ENCODE measurements at places on chromosomes 2 and 18.

- no peak for DNase-seq
Observed at GRCh38 chr18:36735130-36735529, 93.7 kb downstream of the TPGS2 start.

DNA sequence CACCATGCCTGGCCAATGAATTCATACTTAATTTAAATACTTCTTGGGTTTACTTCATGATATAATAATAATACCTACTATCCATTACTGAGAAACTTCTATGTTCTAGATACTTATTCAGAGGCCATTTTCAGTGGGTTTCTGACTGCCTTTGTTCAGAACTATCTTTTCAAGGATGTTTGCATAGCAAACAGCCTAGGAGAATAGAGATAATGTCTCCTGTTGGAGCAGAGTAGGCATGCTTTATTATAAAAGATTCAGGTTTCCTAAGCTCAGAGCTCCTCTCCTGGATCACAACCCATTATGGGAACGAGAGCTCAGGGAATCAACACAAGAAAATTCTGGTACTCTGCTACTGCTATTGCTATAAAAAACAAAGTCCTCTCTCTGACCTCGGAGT lies 11.1 kb downstream of the FASTKD1 start:
- DNase-seq, result peak; percentile 20

- DNase-seq, result no peak
Observed at GRCh38 chr18:73749304-73749703, 398.3 kb downstream of the FBXO15 start.

- DNase-seq, result no peak
Observed at GRCh38 chr18:50468807-50469206, 91.1 kb upstream of the MAPK4 start.

- no peak for DNase-seq
Observed at GRCh38 chr2:196935432-196935831, 8.9 kb upstream of the PGAP1 start.

DNA sequence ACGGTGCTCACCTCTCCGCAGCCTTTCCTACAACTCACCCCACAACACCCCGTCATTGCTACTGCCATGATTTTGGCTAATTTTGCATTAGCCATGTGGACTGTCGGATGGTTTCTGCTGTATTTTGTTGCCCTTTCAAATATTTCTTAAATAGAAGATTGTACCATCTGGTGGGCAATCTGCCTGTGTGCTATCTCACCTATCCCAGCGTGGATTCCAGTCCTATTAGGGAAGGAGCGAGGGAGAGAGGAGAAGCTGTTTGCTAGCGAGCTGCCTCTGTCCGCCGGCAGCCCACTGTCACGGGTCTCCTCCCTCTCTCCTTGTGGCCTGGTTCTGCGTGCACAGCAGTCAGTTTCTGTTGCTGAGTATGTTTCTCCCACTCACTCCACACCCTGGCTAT lies 336.2 kb downstream of the TXNL1 start:
- DNase-seq, result no peak

GRCh38 chr2:137221797-137222492 lies 456.6 kb downstream of the THSD7B start:
- no peak for DNase-seq

DNA sequence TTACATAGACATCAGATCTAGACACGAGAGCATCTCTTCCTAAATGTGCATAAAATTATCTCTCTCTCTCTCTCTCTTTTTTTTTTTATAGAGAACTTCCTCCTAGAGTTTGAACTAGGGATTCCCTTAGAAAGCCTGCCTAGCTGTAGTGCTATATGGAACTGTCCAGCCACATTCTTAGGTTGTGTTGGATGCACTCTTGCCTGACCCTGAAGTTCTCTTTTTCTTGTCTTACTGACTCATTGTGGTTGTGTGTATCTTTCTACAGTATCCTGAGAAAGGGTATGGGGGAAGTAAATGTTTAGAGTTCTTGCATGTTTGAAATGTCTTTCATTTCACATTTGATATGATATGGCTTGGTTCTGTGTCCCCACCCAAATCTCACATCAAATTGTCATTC lies 368.2 kb downstream of the CDH2 start:
- no peak for DNase-seq

GRCh38 chr2:11305958-11306357 lies 38.5 kb downstream of the ROCK2 start:
- DNase-seq, result no peak

- DNase-seq, result no peak
Observed at GRCh38 chr2:1758171-1758570, 13.9 kb upstream of the PXDN start.

DNA sequence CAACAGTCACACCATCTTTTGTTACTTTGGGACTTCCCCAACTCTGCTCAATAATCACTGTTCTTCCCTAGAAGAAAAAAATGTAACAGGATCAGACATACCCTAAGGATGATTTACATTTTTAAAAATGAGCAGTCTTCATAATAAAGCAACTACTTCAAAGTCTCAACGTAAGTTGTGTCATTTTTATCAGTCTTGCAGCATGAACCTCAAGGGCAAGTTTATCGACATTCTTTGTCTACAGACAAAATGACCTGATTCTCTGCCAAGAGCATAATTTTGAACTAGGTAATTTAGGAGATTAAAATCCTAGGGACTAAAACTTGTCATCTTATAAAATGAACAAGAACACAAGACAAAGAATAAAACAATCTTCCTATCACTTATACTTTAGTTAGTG lies 2.3 kb downstream of the HSPD1 start:
- no peak for DNase-seq

GRCh38 chr2:8606649-8607550 lies 75.0 kb upstream of the ID2 start:
- DNase-seq, result no peak

DNA sequence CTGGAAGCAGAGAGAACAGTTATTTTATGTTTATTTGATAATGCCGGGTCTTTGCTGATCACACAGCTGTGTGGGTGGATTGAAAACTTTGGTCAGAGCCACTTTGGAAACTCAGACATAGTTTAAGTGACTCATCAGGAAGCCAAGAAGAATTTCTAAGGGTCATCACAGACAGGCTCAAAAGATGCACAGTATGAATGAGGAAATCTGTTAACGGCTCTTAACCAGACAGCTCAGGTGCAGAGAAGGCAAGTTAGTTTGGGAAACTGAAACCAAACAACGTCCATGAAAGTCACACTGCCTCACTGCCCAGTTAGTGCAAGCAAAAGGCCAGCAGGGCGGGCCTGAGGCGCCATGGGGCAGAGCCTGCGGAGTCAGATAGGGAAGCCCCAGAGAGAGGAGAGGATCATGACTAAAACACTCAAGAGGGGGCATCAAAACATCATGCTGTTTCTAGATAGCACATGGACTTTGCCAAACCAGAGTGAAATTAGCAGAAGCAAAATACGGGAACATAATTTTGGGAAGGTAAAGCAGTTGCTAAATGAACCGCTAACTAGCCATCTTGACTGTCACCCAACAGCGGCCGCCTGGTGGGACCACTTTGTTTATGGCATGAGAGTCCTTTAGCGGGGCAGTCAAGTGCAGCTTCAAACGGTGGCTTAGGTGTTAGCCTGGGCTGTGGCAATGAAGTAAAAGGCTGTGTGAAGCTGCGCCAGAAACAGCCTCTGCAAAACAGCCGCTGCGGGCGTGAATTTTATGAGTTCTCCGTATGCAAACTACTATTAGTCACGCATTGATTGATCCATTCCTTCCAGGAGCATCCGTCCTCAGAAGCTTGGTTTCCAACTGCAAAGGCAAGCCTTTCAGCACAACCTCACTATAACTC lies 101.2 kb downstream of the KCTD18 start:
- peak; percentile 4 for DNase-seq

- DNase-seq, result peak; percentile 78
Observed at GRCh38 chr2:221572821-221573429, 821 bp upstream of the EPHA4 start.

GRCh38 chr2:20135631-20136050 lies 84.2 kb upstream of the LAPTM4A start:
- DNase-seq, result peak; percentile 7

DNA sequence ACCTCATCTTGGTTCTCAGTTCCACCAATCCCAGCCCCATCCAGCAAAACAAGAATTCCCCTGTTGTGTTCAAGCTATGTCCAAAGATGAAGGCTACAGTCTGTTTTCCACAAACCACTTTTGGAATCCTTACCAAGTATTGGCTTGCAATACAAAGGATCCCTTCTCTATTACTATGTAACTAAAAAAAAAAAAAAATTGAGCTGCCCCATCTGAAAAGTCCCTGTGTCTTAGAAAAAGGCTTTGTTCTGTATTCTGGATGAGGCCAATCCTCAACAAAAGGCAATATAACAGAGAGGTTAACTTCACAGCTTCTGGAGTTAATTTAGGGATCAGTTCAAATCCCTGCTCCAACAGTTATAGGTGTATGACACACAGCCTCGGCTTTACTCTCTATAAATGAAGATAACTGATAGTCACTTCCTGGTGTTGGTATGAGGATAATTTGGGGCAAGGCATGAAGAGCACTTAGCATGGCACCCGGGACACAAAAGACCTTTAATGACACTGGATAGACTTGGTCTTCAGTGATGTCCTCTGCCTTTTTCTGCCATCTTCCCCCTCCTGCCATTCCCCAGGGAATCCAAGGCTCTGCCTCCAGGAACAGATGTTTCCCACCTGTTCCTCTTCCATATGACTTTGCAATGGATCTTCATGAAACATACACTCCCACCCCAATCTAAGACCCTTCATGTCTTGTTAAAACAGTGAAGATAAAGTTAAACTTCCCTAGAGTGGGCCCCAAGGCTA lies 61.2 kb upstream of the ATL2 start:
- peak; percentile 15 for DNase-seq

GRCh38 chr2:10331702-10332401 lies 29.1 kb downstream of the HPCAL1 start:
- no peak for DNase-seq

GRCh38 chr2:37306024-37306423 lies 18.6 kb downstream of the PRKD3 start:
- DNase-seq, result peak; percentile 88

GRCh38 chr2:159053161-159054031 lies 85.0 kb downstream of the TANC1 start:
- no peak for DNase-seq

DNA sequence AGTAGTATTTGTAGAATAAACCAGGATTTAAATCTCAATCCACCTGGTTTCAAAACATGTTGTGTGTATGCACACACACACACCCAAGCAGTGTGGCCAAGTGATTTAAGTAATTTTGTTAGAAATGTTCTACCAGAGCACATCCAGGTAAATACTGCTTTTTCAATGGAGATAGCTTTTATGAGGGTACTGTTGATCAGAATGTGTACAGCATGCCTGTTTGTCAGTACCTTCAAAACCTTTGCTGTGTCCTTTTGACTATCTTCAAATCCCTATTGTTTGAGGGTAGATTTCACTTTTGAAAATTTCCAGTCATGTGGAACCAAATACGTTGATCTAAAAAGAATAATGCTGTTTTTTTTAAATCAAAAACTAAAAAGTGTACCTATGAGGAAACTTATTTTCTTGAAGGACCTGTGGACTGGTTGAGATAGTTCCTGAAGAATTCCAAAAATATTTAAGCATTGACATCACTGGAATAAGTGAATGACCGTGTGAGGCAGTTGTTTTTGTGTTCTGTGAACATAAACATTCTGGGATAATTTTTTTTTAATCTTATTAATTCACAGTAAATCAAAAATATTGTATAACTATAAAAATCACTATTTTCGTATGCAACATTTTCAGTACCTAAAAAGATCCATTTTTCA lies 70.9 kb downstream of the PTRHD1 start:
- peak; percentile 3 for DNase-seq

DNA sequence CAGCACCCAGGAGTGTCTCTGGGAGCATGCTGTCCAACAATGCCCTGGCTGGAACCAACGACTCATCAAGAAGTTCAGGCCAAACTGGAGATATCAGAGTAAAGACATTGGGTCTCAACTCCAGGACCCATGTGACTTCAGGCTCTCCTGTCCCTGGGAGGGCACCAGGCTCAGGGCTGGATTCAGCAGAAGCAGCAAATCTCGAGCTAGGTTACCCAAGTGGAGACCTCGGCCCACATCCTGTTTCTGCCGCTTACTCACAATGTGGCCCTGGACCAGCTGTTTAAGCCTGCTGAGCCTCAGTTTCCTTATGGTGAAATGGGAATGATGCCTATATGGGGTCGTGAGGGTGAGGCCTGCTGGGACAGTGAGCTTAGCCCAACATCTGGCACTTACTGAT lies 9.3 kb upstream of the OTOF start:
- DNase-seq, result no peak

GRCh38 chr2:136399667-136400289 lies 281.8 kb upstream of the CXCR4 start:
- peak; percentile 18 for DNase-seq

- no peak for DNase-seq
Observed at GRCh38 chr2:160371251-160372009, 122.2 kb downstream of the RBMS1 start.

DNA sequence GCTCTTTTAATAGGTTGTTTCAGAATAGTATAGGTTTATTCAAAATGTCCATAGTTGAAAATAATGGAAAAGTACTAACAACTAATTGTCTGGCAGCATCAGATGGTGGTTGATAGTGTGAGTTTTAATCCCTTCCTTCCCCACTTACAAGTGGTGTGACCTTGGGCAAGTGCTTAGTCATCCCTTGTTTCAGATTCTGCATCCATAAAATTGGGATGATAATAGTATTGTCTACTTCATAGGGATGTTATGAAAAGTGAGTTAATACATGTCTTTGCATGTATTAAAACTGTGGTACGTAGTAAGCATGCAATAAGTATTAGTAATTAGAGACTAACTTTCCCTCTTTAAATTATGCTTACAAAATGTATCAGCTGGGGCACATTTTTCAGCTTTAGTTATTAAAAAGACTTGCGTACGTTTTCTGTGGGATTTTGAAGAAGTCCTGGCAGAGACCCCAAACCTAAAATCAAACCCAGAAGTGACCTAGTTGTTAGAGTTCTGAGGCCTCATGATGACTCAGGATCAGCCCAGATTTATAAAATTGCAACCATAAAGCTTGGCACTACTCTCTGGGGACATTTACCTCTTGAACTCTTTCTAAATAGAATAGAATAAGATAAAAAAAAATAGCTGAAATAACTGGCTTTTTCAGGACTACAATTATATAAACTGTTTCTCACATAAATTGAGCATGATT lies 8.6 kb downstream of the ITGA4 start:
- DNase-seq, result peak; percentile 19

- no peak for DNase-seq
Observed at GRCh38 chr2:119751706-119752105, 8.0 kb upstream of the PTPN4 start.

- DNase-seq, result no peak
Observed at GRCh38 chr2:241635756-241636155, 1.2 kb downstream of the THAP4 start.

DNA sequence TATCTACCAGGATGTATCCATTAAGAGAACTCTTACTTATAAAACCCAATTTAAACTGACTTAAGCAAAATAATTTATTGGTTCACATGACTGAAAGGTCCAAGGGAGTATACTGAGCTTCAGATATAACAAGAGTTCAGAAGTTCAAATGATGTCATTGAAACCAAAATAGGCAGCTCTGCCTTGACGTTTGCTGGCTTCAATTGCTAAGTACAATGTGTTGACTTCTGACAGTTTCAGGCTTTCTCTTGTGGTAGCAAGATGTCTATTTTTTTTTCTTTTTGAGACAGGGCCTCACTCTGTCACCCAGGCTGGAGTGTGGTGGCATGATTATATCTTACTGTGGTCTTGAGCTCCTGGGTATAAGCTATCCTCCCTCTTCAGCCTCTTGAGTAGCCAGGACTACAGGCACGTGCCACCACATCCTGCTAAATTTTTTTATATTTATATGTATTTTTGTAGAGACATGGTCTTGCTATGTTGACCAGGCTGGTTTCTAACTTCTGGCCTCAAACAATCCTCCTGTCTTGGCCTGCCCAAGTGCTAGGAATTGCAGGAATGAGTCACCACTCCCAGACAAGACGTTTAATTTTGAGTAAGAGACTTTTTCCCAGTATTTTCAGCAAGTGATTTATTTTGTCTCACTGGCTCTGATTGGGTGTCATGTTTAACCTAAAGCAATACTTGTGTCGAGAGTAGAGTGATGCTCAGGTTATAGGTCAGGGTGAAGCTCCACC lies 184.8 kb downstream of the NR4A2 start:
- DNase-seq, result no peak
